Lung (tissue), 17 donors: ENCODE measurements at places on chromosomes 6 and 20. TPM values are rescaled to one million over a fixed set of nuclear protein-coding genes. Genes with fewer than 3 reads are reported as not detected.
A peak's percentile ranks its signal among the peaks of the same experiment; 100 is the strongest.

DNA sequence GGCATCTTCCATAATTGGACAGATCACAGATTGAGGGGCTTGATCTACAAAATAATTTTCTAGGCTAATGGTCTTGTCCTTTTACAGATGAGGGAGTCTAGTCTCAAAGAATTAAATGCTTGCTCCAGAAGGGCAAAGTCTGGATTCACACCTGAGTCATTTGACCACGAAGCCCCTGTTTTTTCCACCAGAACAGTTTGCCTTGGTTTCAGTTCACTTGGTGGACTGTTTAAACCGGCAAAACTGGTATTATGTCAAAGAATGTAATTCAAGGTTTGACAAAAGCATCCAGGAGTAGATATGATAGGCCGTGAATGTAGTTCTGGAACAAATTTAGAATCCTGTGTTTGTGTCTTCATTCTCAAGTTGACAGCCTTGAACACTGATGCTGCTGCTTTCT, 3.3 kb downstream of the MYO6 start:
- peak; percentile 31 for DNase-seq

DNA sequence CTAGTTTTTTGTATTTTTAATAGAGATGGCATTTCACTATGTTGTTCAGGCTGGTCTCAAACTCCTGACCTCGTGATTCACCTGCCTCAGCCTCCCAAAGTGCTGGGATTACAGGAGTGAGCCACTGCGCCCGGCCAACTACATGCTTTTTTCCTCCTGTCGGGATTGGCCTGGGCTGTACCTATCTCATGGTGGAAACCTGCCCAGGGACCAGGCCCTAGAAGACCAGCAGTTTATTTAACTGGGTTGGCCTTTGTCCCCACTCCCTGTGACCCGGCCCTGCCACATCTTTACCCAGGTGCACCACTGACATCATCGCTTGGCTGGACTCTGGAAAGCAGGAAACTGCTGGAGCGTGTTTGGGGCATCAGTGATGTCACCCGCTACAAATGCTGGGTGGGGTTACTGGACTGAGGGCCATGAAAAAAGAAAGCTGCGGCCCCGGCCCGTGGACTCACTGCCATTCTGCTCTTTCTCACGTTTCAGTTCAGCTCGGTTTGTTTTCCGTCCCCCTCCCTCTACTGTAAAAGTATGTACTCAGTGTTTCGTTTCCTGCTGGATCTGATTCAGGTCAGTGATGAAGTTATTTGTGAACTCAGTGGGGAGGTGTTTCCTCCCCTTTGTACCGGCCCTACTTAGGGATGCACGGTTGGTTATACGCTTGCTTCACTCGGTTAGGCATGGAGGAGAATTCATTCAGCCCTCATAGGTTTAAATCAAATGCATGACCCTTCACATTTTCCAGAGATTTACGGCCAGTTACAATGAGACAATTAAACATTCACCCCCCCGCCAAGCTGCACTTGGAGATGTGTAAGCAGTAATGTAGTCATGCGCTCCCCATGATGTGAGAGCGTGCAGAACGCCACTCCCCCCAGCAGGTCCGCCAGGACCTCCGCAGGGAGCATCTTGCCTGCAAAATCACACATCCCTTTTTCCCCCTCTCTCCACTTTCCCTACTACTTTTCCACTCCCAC, 179.3 kb downstream of the MTHFD1L start:
- DNase-seq, result peak; percentile 88

DNA sequence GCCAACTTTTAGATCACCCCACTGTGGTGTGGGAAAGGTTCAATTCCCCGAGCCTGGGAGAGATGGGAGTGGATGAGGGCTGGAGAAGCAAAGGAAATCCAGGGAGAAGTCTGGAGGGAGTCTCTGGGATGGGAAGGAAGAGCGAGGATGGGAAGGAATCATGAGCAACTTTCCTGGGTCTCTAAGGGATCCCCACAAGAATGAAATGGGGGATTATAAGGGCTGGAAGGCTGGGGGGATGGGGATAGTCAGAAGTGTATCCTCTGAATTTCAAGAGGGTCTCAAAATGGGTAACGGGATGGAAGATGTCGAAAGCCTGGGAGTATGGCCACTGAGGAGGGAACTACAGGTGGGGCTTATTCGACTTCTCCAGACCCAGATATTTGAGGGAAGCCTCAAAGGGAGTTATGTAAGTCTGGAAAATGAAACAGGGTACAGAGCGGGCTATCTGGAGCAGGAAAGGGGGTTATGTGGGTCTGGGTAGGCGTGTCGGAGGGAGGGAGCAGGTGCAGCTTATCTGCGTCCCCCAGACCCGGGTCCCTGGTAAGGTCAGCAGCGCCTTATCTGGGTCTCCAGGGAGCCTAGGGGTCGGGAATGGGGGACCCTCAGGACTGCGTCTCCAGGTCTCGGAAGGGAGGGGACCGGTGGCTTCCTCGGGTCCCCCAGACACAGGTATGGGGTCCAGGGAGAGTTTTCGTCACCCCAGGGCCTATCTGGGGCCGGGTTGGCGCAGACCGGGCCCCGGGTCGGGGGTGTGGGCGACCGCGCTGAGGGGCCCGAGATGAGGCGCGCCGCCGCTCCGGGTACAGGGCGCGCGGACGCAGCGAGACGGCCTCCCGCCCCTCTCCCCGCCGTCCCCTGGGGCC, 550 bp downstream of the PLAGL2 start:
- DNase-seq, result no peak

DNA sequence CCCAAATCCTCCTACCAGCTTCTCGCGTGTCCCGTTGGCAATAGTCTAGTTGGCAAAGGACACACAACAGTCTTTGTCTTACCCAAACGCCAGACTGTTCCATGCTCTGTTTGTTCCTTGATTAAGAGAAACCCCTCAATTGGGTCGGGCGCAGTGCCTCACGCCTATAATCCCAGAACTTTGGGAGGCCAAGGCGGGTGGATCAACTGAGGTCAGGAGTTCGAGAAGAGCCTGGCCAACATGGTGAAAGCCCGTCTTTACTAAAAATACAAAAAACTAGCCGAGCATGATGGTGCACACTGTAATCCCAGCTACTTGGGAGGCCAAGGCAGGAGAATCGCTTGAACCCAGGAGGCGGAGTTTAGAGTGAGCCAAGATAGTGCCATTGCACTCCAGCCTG, 153.7 kb downstream of the GRM4 start:
- DNase-seq, result no peak

DNA sequence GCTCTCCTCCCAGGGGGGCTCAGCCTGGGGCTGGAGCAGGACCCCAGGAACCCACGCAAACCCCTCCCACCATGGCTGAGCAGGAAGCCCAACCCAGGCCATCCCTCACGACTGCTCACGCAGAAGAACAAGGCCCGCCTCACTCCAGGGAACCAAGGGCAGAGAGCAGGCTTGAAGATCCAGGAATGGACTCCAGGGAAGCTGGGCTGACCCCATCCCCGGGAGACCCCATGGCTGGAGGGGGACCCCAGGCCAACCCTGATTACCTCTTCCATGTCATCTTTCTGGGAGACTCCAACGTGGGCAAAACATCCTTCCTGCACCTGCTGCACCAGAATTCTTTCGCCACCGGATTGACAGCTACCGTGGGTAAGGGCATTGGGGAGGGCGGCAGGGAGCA, 24.7 kb downstream of the RAB44 start:
- DNase-seq, result no peak

GRCh38 chr6:20213271-20213798, 1.1 kb upstream of the MBOAT1 start:
- no peak for DNase-seq

- no peak for DNase-seq
These were observed 119.4 kb downstream of the ZFAND3 start for GRCh38 chr6:37938909-37939308.

- no peak for DNase-seq
These were observed 37.8 kb downstream of the MARCKS start for GRCh38 chr6:113894712-113895674.

DNA sequence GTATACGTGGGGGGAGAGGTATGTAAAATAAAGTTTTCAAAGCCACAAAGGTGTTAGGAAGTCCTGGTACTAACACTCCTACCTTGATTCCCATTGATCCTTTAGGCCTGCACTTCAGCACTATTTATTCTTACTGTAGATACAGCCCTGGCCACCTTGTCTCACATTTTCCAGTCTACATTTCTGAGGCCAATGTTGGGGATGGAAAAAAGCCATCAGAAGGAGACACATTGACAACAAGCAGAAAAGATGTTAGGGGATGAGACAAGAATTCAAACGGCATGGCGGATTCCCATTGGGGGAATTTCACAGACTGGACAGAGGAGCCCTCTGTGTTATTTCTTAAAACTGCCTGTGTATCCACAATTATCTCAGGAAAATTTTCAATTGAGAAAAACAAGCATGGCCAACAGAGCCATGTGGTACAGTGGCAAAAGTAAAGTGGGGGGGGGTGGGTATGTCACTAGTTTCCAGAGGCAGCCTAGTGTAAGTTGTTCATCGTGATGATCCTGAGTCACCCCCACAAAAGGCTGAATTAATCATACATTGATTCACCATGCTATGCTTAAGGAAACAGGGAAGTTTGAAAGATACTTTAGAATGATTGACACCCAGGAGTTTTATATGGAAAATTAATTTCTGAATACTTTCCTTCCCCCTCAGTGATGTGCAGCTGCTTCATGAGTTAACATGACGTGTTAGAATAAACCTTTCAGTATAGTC, 40.5 kb downstream of the RREB1 start:
- no peak for DNase-seq

- no peak for DNase-seq
These were observed 379.0 kb downstream of the PHF3 start for GRCh38 chr6:64014595-64014994.

- DNase-seq, result no peak
These were observed 86.6 kb upstream of the STXBP5 start for GRCh38 chr6:147117580-147117979.

DNA sequence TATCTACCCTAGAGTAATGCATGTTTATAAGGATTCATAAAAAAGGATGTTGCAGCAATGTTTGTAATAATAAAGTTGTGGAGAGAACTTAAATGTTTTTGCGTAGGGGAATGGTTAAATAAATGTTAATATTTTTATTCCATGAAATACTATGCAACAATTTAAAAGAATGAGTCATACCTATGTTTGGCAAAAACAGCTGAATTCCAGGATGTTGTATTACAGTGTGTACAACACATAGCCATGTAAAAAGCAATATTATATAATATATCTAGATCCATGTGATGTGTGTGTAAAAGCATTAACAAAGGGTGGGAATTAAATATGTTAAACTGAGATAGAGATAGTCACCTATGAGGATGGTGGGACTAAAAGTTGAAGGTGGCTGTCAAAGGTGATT, 21.1 kb upstream of the PKIB start:
- DNase-seq, result no peak

- DNase-seq, result no peak
These were observed 287.1 kb downstream of the SMOC2 start for GRCh38 chr6:168728056-168728455.

DNA sequence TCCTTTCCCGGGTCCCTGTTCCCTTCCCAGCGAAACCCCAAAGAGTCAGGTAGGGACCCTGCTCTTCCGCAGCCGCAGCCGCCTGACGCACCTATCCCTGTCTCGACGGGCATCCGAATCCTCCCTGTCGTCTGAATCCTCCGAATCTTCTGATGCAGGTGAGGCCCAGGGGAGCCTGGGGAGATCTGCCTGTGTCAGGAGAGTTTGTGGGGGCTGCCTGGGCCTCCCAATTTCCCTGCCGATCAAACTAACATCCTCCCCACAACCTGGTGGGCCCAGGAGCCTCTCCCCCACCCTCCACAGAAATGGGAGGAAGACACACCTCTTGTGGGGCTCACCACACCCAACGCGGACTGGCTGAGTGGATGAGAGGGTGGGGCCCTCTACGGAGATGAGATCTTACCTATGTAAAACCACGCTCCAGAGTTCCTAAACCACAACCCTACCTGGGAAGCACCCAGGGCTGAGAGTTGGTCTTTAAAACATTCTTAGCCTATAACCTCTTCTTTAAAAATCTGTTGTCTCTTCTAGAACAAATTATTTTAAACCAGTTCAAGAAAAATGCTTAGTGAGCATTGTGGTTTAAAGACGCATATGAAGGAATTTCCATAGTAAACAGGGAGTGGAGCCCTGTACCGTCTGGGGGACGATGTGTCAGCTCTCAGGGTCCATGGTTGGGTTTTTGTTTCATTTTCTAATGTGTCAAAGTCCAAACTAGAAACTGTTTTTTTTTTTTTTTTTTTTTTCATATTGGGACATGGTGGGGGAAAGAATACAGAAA, 1.7 kb downstream of the CDC25B start:
- no peak for DNase-seq

- DNase-seq, result peak; percentile 95
These were observed at the start of gene MAP1LC3A for GRCh38 chr20:34558320-34559218. Gene MAP1LC3A, plus strand, starts transcription at chr20:34558718. Its CDS starts 151 bp downstream, at chr20:34558869.

The SNX21 gene
- polyA plus RNA-seq, result 15.9 TPM

The SRMS gene
- polyA plus RNA-seq, result 0.06 TPM

The BANF2 gene
- polyA plus RNA-seq, result not detected

The BTNL2 gene
- not detected for polyA plus RNA-seq

The SLC22A7 gene
- polyA plus RNA-seq, result not detected

The EPB41L1 gene
- 15.5 TPM for polyA plus RNA-seq

The SDC4 gene
- polyA plus RNA-seq, result 258 TPM

The ENPP3 gene
- polyA plus RNA-seq, result 0.31 TPM
